Suppressor macrophage (primary cell): ENCODE measurements at places on chromosomes 7 and 10.
A peak's percentile ranks its signal among the peaks of the same experiment; 100 is the strongest.

DNA sequence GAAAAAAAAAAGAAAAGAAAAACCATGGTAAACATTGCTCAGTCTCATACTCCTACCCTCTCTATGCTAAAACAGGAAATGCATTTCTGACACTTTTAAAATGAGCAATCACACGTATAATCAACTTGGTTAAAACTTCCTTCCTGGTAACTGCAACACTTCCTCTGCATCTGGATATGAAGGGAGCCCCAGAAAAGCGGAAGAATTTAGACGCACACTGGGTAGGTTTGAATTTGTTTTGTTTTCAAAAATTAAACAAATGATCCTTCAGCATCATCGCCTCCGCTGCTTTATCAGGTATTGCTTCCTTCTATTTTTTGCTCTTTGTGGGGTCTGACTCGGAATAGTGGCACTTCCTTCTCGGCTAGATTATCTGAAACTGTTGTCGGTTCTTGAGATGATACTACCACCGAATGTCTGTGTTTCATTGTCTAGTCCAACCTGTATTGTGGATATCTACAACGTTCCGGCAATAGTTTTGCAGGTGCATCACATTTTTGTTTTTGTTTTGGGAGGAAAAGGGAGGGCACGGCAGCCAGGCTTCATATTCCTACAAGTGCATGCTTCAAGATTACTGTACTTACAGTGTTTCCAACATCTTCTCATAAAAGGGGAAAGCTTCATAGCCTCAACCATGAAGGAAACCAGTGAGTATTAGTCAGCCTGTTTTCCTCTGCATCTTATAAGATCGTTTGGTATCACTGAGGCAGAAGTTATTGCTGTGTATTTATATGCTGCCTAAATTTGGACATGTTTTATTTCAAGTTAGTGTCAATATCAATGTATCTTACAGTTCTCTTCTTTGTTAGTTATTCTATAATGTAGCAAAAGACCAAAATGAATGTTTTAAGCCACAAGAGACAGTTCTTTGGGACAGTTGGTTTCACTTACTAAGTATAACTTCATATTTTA, at the start of gene PIK3CG:
TSS of gene PIK3CG (plus strand) at position 153 of the 912 bp plus-strand sequence. CDS start 2,280 bp downstream, outside the sequence.
- DNase-seq = peak; percentile 64

- no peak for DNase-seq
Measured at GRCh38 chr10:3693022-3693697, 91.8 kb downstream of the KLF6 start.

DNA sequence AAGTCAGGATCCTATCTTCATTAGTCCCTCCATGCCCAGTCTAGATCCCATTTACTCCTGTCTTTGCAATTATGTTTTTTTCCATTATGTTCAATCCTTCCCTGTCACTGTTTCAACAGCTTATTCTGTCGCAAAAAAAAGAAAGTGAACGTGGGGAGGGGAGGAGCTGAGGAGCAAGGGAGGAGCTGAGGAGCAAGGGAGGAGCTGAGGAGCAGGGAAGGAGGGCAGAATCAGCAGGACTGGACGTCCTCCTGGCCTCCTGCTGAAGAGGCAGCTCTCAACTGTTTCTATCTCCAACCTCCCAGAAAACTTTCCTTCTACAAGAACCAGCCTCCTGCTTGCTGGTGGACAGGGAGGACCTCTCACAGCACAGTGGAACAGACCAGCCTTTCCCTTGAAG, 26.0 kb downstream of the LARP4B start:
- peak; percentile 19 for DNase-seq

DNA sequence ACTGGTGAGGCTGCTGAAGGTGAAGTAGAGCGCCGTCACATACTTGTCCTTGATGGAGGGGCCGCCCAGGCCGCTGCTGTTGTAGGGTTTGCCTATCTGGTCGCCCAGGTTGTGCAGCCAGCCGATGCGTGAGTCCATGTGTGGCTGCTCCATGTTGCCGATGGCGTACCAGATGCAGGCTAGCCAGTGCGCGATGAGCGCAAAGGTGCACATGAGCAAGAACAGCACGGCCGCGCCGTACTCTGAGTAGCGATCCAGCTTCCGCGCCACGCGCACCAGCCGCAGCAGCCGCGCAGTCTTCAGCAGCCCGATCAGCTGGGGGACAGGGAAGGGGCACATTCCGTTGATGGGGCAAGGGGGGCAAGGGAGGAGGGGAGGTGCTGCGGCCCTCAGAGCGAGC, 26.6 kb downstream of the KCNH2 start:
- DNase-seq = no peak

DNA sequence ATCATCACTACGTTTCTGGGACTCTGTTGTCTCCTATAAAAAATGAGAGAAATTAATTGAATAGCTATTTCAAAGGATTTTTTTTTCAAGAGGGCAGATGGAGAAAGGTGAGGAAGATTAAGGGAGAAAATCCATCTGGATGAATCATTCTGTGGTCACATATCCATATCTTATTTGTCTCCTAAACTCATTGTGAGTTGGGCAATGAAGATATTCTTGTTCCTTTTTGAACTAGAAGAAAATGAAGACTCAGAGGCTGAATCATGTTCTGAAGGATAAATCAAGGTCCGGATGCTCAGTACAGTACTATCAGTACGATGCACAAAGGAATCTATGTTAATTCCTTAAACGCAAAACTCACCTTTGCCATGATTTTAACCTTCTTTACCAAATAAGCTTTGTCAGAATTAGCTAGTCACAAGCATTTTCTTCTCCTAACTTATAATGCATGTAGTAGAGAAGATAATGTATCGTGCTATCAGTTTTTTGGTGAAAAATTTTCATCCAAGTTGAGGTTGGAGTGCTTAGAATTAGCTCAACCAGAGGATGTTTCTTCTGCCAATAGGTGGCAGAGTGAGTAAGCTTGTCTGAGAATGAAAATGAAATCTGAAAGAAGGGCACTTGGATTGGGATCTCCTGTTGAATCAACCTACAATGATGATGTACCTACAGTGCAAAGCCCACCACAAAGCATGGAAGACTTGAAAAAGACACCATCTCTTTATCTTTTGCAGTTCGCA, 446.9 kb downstream of the KIF20B start:
- DNase-seq = no peak

GRCh38 chr7:12570534-12571461, at the start of gene SCIN:
Gene SCIN, plus strand, starts transcription at chr7:12570720. Its CDS starts 67 bp downstream, at chr7:12570787.
- DNase-seq = peak; percentile 84

GRCh38 chr7:40709062-40709964, 574.5 kb downstream of the SUGCT start:
- DNase-seq = peak; percentile 13

GRCh38 chr7:21107101-21107500, 320.4 kb upstream of the SP8 start:
- no peak for DNase-seq

DNA sequence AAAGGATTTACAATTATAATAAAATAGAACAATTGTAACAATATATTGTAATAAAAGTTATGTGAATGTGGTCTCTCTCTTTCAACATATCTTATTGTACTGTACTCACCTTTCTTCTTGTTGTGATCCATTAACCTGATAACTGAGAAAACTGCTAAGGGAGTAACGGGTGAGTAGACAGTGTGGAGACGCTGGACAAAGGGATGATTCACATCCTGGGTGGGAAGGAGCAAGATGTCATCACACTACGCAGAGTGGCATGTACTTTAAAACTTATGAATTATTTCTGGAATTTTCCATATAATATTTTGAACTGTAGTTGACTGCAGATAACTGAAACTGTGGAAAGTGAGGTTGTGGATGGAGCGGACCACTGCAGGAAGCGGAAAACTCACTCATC, 91.2 kb upstream of the PLPP4 start:
- no peak for DNase-seq

DNA sequence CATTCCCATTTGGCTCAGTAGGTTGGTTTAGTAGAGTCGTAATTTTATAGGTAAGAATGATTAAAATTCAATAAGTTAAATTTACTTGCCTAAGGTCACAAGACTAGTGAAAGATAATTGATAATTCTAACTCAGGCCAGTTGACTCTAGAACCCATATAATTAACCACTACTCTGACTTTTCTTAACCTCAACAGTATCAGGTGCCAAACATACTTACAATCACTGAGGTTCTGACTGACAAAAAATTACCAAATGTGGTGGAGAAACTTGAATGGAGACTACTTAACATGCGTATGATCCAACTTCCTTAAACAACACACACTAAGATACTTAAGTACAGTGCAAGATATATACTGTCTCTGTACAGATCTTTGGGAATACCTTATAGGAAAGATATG, 667.3 kb upstream of the SORCS1 start:
- no peak for DNase-seq

GRCh38 chr10:123778719-123779517, 112.7 kb downstream of the CPXM2 start:
- DNase-seq = no peak

DNA sequence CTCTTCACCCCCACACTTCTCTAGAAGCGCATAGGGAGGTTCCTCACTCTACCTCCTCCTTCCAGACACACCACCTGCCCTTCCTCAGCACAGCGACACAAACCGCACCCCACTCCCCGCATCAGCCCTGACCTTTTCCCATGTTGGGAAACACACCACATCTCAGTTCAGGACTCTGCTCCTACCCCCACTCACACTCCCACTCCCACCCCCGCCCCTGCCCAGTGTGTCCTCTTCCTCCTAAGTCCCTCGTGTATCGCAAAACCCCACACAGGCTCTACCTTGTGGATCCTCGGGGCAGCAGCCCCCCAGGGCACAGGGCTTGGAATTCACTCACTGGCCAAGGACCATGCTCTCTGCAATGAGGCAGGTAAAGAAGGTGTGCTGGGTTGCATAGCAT, 4.2 kb upstream of the AOC1 start:
- no peak for DNase-seq

DNA sequence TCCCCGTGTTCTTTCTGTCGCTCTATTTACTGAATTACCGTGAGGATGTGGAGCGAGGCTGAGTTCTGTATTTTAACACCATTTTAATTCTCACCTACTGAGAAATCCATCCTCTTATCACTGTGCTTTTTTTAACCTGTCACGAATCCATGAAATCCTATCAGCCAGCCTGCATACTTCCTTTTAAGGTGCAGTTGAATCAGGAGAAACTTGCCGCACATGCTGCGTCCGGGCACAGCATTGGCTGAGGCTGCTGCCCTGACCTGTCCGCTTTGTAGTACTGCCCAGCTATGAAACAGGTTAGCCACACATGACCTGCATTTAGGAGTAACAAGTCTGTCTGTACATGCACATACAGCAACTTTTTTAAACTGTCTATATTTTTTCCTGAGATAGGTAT, 82.5 kb downstream of the EGFR start:
- no peak for DNase-seq

DNA sequence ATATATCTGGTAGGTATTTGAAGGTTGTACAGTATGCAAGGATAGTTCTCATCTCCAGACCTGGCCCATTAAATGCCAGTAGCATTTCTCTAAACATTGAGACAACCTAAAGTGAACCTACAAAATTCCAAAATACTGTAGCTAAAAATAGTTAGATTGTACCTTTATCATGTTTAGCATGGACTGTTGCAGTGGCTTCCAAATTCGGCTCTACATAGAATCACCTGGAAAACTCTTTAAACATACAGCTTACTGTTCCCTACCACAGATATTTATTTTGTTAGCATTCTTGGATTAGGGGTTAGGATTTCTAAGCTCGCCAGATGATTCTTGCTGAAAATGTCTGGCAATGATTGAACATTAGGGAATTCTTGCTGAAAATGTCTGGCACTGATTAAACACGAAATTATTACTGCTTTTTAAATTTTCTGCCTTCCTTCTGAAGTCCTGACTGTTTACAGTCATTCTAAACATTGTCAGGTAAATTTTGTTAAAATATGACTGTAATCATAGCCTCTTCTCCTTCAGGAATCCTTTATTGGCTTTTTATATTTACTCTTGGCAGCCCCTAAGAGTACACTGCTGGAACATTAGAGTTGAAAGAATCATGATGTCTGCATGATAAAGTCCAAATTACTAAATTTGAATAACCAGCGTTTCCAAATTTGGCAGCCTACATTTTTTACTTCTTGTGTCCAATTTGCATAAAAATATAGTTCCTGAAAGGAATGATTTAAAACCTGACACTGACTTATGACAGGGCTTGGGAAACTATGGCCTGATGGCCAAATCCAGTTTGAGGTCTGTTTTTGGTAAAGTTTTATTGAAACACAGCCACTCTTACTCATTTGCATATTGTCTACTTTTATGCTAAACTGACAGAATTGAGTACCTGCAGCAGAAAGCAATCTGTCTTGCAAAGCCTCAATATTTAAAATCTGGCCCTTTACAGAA, 40.3 kb downstream of the SHOC2 start:
- no peak for DNase-seq

GRCh38 chr7:47982610-47983009, 3.2 kb upstream of the HUS1 start:
- no peak for DNase-seq

GRCh38 chr7:55019191-55019690, 424 bp downstream of the EGFR start:
- DNase-seq = no peak

DNA sequence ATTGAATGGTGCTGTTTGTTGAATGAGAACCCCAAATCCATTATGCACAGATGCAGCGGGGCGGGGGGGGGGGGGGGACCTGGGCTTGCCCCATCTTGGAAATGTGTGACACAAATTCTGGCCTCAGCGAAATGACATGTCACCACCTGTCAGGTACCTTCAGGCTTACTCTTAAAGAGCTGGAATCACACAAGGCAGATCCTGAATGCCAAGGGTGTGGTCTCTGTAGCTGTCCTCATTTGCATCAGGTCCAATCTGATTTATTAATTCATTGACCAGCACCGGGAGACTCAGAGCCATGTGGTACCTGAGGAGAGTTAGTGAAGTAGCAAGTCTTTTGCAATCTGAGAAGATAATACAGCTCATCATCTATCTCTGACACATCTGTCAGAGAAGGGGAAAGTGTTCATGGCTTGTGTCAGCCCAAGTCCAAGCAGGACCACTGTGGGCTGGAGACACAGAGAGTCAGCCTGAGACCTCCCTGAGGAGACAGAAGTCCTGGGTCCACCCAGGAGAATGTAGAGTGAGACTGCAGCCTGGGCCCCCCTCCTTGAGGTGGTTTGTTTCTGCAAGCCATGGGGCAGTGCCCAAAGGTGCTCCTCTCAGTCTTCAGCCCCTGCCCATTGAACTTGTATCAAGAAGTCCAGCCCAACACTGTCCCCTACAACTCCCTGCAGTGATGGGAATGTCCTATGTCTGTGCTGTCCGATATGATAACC, 46.7 kb downstream of the ADCYAP1R1 start:
- DNase-seq = no peak

- no peak for DNase-seq
Measured at GRCh38 chr10:35425595-35425994, 89.3 kb downstream of the CCNY start.

GRCh38 chr10:30433306-30433729, 666 bp upstream of the MAP3K8 start:
- peak; percentile 75 for DNase-seq
